ENCODE measurements at places on chromosomes 11 and 22. TPM values are rescaled to one million over a fixed set of nuclear protein-coding genes. Genes with fewer than 3 reads are reported as not detected.

DNA sequence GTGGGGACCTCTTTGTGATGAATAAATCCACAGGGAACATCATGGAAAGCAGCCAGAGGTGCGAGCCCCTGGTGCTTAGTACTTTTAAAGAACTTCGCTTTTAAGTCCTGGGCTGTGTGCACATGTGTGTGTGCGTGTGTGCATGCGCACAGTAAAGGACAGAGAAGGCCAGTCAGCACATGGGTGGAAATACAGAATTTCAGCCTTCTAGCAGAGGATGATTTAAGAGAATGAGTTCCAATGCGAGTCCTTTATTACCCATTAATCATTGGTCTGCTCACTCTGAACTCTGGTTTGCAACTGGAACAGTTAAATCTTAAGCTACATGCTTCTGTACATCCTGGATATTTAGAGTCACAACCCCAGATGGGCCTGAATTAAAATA is 18.9 kb downstream of the TEAD1 start:
- no peak for DNase-seq

GRCh38 chr11:62726156-62726914 is 922 bp downstream of the HNRNPUL2 start:
- DNase-seq = peak; percentile 39

- no peak for DNase-seq
Measured at GRCh38 chr11:117005758-117006157, 92.5 kb downstream of the SIK3 start.

DNA sequence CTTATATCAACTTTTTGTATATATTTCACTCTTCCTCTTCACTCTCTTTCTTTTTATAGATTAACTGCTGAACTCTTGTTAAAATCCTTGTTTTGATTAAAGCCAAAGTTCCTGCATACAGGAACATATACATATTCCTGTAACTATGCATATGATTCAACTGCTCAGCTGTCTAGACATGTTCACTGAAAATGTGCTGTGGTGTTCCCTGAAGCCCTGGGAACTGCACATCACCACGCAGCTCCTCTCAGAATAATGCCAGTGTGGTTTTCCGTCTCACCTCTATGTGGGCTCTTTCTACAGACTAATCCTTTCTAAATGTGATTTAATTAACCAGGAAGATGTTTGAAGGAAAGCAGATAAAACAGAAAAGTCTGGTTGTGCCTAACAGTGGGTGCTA is 25.6 kb upstream of the MMP12 start:
- no peak for DNase-seq

DNA sequence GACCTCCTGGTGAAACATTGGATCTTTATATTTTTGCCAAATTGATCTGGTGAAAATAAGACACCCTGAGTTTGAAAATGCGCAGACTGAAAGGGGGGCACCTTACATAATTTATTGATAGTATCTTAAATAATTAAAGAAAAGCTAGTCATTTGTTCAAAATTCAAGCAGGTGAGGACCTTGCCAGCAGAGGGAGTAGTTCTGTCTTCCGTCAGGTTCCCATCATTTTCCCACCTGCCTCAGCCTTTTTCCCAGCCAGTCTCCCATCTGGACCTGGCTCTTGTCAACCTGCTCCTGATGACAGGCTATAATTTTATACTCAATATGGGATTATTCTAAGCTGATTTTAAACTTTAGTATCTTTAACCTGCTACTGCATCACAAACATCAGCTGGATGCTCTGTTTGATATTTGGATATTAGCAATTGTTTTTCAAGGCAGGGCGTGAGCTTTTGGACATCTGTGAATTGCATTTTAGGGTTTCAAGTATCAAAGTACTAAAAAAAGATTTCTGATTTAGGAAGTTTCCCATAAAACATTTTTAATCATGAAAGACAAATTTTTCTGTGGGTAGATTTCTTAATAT is 132.0 kb downstream of the ELP4 start:
- DNase-seq = peak; percentile 73

- no peak for DNase-seq
Measured at GRCh38 chr11:114148013-114148382, 88.5 kb downstream of the ZBTB16 start.

GRCh38 chr11:12377824-12378593 is 638 bp downstream of the PARVA start:
- DNase-seq = peak; percentile 94

DNA sequence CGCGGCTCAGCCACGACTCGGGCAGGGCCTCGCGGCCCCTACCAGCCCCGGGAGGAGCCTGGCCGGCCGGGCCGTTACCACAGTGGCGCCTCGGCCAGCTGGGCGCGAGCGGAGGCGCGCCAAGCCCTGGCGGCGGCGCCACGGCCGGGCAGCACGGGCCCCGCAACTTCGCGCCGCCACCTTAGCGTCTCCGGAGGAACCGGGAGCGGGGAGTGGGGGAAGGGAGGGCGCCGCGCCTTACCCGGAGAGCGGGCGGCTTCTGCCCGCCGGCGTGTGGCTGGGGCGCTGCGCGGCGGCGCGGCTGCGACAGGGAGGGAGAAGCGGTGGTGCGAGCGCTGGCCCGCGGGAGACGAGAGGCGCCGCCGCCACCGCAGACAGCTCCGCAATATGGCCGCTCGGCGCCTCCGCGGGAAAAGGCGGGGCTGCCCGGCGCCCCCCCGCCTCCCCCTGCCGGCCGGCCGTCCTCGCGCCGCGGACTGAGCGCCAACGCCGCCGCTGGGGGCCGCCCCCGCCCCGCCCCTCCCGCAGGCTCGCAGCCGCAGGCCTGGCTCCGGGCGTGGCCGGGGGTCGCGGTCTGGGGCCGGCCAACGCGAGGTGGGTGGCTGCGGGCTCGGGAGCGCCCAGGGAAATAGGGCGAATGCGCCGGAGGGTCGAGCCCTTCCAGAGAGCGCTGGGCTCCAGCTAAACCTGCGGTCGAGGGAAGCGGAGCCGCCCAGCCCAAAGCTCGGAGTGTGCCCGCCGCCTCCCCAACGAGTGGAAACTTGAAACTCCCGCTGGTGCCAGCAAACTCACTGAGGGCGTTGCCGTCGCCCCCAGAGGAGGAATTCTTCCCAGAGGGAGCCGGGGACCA is at the start of gene RDX:
Gene RDX, minus strand, starts transcription at position 389 of the 850 bp plus-strand sequence. CDS start 16,922 bp downstream, outside the sequence.
- DNase-seq = peak; percentile 40

DNA sequence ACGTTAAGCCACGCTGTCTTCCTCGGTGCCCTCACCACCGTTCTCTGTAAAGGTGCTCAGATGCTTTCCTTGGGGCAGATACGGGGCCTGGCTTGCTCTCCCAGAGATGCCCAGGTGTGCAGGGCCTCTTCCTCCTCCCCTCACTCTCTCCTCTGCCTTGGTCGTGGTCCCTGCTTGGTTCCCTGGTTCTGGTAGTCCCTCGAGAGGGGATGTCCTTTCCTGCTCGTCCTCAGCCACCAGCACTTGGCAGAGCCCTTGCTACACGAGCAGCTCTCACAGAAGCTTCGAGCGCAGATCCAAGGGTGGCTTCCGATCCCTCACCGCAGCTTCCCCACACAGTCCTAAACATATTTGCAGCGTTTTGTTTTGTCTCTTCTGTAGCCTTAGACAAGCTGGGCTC is 298.8 kb downstream of the TBC1D22A start:
- DNase-seq = no peak

DNA sequence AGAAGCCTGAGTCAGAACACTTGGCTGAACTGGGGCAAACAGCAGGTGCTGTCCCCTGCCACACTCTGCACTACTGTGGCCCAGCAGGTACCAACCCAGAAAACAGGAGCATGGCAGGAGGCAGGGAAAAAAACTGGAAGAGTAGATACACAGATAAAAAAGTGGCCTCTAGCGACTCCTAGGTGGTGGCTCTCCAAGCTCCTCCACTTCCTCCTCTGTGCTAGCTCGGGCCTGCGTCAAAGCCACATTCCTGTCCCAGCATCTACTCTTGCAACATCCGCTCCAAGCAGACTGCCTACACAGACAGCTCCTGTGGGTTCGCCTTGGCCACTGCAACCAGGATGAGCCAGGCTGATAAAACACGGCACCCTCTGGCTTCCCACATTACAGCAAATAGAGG is 6.9 kb downstream of the OR8B12 start:
- peak; percentile 59 for DNase-seq

DNA sequence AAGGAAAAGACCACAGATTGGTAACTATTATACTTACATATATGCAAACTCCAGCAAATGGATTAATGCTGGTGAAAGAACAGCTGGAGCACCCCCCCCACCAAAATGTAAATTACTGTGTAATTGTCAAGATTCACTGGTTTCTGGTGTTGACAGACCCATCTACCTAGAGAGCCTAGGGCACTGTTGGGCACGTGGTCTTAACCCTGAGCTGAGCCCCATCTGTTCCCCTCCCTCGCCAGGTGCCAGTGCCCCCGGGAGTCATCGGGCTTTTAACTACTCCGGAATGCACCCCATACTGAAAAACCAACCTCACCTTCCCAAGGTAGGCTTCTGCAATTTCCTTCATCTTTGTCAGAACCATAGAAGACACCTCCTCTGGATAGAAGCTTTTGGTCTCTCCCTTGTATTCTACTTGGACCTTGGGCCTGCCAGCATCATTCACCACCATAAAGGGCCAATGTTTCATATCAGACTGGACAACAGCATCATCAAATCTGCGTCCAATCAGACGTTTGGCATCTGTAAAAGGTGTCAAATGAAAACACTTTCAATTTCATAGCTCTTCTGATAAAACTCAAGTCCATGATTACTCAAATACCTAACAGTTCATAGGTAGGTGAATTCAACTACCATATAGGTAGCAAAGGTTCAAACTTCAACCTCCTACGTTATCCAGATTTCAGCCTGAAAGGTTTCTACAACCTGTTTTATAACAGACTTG is 1.5 kb downstream of the HSPA8 start:
- DNase-seq = no peak

DNA sequence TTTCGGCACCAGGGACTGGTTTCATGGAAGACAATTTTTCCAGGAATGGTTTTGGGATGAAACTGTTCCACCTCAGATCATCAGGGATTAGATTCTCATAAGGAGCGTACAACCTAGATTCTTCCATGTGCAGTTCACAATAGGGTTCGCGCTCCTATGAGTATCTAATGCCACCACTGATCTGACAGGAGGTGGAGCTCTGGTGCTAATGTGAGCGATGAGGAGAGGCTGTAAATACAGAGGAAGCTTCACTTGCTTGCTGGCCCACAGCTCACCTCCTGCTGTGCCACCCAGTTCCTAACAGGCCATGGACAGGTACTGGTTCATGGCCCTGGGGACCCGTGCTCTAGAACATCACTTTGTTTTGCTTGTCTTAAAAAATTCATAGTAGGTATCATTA is 41.8 kb upstream of the AMPD3 start:
- peak; percentile 61 for DNase-seq

Gene C11orf16
- not detected for total RNA-seq

Gene GAS2
- 3.3 TPM for total RNA-seq

Gene MOGAT2
- total RNA-seq = not detected

Gene FOXR1
- not detected for total RNA-seq

Gene ROM1
- total RNA-seq = 10.9 TPM

Gene ZW10
- total RNA-seq = 12.3 TPM

Gene LMNTD2
- 6.9 TPM for total RNA-seq

Gene OOSP4A
- not detected for total RNA-seq

Gene TNNI2
- 4.6 TPM for total RNA-seq

Data from HT-29 (cell line).